ENCODE measurements at places on chromosomes 16 and 17.
A peak's percentile ranks its signal among the peaks of the same experiment; 100 is the strongest.

GRCh38 chr16:77617996-77618395 lies 104.3 kb upstream of the NUDT7 start:
- DNase-seq: no peak

GRCh38 chr17:70137451-70138230 lies 31.7 kb upstream of the KCNJ2 start:
- DNase-seq: peak; percentile 95

DNA sequence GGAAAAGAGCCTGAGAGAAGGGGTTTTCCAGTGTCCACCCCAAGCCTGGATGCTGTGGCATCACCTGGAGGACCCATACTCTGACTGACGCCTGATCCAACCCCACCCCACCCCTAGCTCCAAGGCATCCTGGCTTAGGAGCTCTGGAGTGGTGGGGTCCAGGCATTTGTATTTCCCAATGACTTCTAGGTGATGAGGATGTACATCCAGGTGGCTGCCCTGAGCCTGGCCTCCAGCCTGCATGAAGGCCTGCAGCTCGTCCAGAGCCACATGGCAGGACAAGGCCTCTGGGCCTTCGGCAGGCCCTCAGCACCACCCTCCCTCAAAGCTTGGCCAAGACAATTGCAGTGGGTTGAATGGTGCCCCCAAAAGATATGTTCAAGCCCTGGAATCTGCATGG lies 347.5 kb downstream of the C16orf95 start:
- DNase-seq: no peak

DNA sequence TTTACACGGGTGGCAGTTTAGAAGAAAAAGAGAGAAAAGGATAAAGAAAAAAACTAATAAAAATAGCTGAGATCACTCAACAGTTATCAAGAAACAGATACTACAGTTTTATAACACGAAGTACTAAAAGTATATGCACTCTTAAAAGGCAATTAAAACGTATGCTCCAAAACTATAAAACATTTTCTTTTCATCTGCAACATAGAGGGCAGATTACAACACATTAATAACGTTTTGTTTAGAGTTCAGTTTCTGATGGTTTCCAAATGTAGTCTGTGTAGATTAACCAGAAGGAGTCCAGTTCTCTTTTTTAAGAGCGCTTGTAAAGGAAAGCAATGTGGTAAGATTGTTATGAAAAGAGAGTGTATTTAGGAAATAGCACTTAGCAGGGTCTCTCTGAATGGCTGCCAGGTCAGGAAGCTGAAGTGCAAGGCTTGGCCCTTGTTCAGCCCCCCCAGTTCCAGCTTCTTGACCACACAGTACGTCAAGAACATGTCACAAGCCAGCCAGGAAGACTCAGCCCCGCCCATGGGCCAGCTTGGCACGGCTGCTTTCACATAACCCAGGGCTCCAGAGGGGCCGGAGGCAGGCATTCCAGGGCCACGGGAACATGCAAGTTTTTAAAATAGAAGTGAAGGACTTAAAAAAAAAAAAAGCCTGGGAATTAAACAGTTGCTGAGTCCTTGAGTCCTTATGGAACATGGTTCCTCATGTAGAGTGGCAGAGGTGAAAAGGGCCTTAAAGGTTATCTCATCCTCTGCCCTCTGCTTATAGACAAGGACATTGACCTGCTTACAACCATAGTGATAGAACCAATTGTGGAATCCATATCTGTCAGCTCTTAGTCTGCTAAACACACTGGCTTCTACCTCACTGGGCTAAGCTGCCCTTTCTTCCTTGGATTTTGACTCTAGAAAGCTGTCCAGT lies 147.4 kb upstream of the TBX2 start:
- peak; percentile 97 for DNase-seq

- no peak for DNase-seq
Observed at GRCh38 chr17:55444471-55445441, 23.1 kb upstream of the MMD start.

DNA sequence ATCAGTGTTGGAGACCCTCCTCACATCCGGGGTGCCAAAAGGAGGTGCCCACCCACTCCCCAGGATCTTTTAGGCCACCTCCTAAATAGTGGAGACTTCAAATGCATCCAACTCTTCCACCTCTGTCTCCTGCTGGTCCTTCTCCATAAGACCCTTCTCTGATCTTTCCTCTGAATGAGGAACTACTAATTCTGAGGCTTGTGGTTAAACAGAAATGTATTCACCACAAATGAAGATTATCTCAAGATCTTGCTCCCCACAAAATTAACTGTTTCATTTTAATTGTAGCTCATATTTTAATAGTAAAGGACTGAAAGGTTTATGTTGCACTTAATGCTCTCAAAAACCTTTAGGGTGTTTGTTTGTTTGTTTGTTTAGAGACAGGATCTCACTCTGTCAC lies 34.1 kb downstream of the TLE7 start:
- no peak for DNase-seq

- DNase-seq: no peak
Observed at GRCh38 chr16:75626806-75627205, 3.7 kb upstream of the ADAT1 start.

- no peak for DNase-seq
Observed at GRCh38 chr17:7293159-7293558, 1.3 kb downstream of the YBX2 start.

DNA sequence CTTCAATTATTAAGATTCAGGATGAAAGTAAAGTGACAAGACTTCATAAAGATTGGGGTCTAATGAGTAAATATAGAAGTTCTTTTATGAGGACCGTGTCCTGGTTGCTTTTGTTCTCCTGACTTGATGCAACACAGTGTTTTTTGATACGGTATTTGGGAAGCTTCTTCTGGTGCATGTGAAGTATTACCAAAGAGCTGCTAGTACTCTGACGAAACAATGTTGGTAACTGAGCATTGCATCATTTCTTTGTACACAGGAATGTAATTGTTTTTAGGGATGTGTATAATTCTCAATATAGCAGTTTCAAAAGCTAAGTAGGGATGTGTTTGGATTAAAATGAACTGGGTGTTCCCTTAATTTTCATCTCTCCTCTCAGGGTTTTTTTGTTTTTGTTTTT lies 15.9 kb downstream of the KPNB1 start:
- no peak for DNase-seq

DNA sequence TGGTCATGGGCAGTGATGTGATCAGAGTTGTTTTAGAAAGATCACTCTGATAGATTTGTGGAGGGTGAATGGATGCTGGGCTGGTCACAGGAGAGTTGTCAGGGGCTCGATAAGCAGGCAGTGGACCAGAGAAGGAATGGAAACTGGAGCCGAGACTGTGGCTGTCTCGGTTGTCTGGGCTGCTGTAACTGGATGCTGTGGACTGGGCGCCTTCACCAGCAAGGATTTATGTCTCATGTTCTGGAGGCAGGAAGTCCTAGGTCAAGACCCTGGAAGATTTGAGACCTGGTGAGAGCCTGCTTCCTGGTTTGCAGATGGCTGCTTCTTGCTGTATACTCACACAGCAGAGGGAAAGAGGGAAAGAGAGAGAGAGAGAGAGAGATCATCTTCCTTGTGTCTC lies 203.6 kb downstream of the HS3ST4 start:
- DNase-seq: no peak

DNA sequence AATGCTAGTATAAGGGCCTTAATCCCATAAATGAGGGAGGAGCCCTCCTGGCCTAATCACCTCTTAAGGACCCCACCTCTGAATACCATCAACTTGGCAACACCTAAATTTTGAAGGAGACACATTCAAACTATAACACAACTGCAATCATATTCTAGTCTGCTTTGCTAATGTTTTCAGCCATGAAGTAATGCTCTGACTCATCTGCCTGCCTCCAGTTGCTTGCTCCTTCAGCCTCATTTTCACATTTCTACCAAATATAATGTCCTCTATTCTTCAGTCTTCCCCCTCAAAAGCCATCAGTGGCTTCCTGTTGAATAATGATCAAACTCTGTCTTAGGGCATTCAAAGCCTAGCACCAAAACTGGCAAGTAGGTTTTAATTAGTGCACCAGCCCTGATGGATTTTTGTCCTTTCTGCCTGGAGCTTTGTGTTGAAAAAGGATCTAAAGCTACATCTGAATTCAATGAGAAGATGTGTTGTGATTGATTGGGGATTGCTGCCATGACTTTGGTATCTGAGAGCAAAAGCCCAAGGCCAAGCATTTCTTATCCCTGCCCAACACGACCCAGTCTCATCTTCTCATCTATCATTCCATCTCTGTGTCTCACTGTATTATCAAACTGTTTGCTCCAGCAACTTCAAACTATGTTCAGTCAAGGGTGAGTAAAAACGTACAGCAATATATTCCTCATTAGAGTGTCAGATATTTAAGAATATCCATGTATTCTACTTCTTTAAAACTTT lies 140.8 kb upstream of the ELAC2 start:
- no peak for DNase-seq

DNA sequence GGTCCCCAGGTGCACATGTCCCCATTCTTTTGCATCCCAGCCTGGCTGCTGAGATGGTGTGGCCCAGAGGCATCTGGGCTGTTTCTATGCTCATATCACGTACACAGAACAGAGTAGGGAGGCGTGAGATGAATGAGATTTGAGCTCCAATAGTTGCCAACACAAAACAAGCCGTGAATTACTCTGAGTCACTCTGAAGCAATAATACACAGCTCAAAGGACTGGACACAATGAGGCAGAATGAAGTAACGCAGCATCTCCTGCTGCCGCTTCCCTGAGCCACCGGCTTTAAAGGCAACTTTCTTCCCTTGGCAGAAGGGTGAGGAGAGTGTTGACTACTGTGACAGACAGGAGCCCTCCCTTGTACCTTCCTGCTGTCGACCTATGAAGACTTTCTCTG lies 33.9 kb upstream of the CLEC18B start:
- DNase-seq: no peak

DNA sequence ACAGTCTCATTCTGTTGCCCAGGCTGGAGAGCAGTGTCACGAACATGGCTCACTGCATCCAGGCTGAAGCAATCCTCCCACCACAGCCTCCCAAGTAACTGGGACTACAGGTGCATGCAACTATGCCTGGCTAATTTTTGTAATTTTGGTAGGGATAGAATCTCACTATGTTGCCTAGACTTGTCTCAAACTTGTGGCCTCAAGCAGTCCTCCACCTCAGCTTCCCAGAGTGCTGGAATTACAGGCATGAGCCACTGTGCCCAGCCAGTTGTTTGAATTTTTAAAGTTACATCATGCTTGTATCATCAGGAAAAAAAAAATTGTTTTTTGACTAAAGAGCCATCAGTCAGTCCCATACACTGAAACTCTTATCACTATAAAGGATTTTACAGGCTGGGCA lies 17.1 kb upstream of the VPS4A start:
- no peak for DNase-seq

GRCh38 chr17:66397486-66397885 lies 95.1 kb downstream of the PRKCA start:
- peak; percentile 60 for DNase-seq

- no peak for DNase-seq
Observed at GRCh38 chr16:10668322-10669045, 26.2 kb downstream of the TEKT5 start.

DNA sequence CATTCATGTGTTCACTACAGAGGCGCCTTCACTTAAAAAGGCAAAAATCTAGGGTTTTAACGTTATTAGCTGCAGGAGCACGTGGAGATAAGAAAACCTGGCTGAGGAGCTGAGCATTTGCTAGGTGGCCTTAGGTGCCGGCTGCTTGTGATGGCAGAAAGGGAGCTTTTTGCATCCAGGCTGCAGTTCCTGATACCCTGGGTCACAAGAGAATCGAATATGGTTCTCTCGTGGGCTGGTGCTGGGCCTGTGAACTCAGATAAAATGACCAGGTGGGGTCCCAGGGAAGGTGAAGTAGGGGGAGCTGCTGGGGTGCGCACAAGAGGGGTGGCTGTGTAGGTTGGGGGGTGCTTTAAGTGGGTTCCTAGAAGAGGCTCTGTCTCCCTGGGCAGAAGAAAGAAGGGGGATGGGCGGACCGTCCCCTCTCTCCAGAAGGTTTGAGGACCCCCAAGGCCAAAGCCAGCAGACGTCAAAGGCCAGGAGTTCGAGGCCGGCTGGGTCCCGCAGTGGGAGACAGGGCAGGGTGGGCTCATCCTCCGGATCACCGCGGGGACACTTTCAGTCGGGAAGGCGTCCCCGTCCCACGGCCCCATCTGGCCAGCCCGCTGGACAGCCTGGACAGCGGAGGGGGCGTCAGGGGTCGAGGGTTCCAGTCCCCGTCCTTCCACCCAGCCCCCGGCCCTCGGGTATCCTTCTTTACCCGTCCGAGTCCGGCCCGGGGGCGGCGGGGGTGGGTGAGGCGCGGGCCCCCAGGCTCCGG lies 740 bp upstream of the CMIP start:
- DNase-seq: no peak

DNA sequence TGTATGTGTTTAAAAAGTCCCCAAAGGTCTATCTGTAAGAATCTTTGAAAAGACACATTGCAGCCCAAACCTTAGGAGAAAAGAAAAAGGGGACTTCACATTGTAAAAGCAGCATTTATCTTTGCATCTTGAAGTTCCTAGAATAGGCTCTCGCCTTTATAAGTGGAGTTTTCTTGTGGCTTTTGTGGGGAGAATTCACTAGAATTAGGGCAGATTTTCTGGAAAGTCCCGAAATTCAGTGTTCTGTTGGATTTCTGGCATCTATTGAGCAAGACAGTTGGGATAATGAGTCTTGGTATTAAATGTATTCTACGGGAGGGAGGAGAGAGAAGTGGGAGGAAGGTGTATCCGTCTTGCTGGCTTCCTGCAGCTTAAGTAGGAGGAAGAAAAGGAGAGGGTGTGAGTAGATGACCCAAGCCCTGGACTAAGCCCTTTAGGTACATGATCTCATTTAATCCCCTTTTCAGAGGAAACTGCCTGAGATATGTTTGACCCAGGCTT lies 62.6 kb downstream of the PRKCA start:
- DNase-seq: no peak

DNA sequence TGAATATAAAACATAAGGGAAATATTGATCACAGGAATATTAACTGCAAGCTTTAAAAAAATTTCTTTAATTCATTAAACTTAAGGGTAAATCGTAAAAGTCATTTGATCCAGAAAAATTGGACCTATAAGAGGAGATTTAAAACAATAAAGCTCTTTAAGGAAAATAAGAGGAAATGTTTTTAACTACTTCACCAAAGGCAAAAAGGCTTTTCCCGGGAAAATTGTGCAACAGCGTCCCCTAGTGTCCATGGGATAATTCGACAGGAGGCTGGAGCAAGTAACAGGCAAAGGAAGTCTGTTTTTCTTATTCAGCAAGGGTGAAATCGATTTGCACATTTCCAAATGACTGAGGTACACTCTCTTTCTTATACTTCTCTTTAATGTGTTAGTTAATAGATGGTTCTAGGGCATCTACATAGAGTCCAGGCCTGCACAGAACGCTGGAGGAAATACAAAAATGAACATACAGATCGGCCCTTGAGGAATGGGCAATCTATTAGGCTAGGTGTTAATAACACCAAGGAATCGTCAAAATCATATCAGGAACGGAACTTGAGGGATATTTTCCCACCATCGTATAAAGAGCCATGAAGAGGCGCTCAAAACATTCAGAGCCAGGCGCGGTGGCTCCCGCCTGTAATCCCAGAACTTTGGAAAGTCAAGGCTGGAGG lies 61.4 kb downstream of the ZNF18 start:
- DNase-seq: peak; percentile 16

All from stromal cell of bone marrow (primary cell).